Activated B cell treated with CpG ODN at 0.5 μM for 24 hours (primary cell): ENCODE measurements at places on chromosomes 1 and 21. TPM values are rescaled to one million over a fixed set of nuclear protein-coding genes. Genes with fewer than 3 reads are reported as not detected.

The C1orf210 gene
- not detected in 2 replicates for total RNA-seq

- no peak overlapping the region for H3K4me3 ChIP-seq
- H3K36me3 ChIP-seq, result no peaks in the 10 kb centered on the region
- no peak for DNase-seq
- H3K27ac ChIP-seq, result no peak overlapping the region
Observed at GRCh38 chr1:241647658-241648057, 4.4 kb upstream of the WDR64 start.

DNA sequence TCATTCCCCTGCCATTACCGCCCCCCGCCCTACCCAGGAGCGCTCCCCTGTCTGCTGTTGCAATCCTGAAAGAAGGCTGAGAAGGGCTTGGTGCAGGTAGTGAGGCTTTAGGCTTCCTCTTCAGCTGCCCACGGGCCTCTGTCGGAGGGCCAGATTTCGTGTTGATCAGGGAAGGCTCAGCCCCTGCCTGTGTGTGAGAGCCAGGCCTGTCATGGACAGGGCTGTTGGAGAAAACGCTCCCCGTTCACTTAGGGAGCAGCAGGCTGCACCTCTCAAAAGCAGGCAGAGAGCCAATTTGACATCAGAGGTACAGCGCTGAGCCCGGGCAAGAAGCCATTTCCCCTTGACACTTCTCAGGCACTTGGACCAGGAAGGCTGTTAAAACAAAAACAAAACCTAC is 19.0 kb downstream of the TEX35 start:
- no peak overlapping the region for H3K27ac ChIP-seq
- no peaks in the 10 kb centered on the region for H3K36me3 ChIP-seq
- peaks cover 4% of the 10 kb centered on the region for H3K4me1 ChIP-seq
- no peak overlapping the region for H3K4me3 ChIP-seq
- DNase-seq, result no peak

- no peaks in the 10 kb centered on the region for H3K36me3 ChIP-seq
- peaks cover 16% of the 10 kb centered on the region for H3K27me3 ChIP-seq
- H3K4me1 ChIP-seq, result no peaks in the 10 kb centered on the region
Observed at GRCh38 chr21:35775778-35776544, 284.4 kb downstream of the SETD4 start.

- H3K4me1 ChIP-seq, result peaks cover 18% of the 10 kb centered on the region
- no peak overlapping the region for H3K27ac ChIP-seq
- H3K4me3 ChIP-seq, result no peak overlapping the region
- peaks cover 19% of the 10 kb centered on the region for H3K36me3 ChIP-seq
Observed at GRCh38 chr1:150484861-150485260, 2.4 kb upstream of the TARS2 start.
